Head of caudate nucleus (tissue), 42 donors: ENCODE measurements at places on chromosomes 4 and X.

- DNase-seq: no peak
Observed at GRCh38 chr4:66486068-66486467, 815.8 kb upstream of the EPHA5 start.

DNA sequence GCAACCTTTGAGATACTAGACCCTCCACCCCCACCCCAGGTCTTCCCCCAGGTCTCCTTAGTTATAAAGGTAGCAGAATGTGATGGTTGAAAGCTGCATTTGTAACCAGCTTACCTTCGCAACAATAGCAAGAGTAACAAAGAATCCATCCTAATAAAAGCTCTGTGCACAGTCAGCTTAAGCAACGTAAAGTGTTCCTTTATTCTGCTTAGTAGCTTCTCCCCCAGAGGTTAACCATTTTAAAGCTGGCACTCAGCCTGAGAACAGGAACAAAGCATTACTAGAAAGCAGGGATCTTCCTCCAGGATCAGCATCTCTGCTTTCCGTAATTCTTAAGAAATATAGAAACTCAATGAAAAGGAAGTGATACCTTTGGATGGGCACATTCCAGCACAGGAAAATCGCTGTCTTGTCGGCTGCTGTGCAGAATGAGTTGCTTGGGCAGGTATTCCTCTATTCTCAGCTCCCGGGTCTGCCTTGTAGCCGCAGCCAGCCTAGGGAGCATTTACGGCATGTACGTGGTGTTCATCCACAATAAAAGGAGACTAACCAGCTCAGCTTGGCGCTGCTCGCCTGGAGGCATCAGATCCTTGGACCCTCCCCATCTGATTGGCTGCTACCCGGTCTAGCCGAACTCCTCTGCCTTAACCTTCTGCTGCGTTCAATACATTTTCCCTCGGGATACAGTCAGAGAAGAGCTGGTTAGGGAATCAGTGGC lies 113.0 kb upstream of the TLR3 start:
- DNase-seq: peak; percentile 24

DNA sequence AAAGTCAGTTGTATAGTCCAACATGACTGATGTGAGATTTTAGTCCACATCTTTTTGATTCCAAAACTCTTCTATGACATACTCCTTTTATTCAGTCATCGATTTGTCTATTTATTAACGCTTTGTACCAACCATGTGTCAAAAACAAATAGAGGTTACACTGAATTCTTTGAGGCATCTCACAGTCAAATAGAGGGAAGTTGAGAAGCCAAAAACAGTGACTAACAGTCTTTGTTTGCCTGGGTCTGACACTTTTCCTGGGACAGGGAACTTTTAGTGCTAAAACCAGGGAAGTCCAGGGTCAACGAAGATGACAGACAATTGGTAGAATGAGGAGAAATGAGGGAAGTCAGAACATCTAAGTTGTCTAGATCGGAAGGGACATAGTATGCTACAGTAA lies 169.9 kb upstream of the HS3ST1 start:
- no peak for DNase-seq

DNA sequence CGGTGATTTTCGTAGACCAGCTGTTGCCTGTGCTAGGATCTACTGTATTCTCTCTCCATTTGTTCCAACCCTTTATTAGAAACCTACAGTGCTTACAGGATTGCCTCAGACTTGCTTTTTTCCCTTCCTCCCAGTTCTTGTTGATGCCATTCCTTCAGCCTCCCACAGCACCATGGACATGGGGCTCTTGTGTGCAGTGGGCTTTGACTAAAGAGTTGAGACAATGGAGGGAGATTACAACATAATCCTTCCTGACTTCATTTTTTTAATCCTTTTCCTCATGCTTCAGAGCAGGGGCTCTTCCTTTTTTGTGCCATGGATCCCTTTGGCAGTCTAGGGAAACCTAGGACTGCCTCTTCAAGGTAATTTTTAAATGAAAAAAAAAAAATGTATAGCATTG lies 92.1 kb downstream of the BMPR1B start:
- no peak for DNase-seq

- no peak for DNase-seq
Observed at GRCh38 chrX:111360839-111361238, 51.2 kb downstream of the DCX start.

- no peak for DNase-seq
Observed at GRCh38 chr4:22465349-22465748, 50.5 kb downstream of the ADGRA3 start.

DNA sequence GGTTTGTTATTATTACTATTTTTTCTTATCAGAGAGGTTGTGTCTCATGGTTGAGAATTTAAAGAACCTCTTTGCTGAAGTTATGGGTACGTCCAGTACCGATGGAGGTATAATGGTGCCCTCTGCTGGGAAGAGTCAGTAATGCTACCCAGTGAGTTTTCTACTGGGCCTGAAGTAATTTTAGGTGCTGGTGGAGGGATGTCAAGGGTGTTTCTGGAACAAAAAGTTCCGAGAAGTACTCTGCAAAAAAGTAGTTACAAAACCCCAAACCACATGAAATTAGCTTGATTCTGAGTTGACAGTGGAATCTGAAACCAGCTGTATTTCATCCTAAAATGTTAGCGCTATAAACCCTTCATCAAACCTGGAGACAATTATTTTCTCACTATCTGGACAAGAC lies 102.5 kb upstream of the MID1 start:
- peak; percentile 78 for DNase-seq

- no peak for DNase-seq
Observed at GRCh38 chr4:23837371-23837770, 52.5 kb downstream of the PPARGC1A start.

GRCh38 chrX:139971394-139971749 lies 6.1 kb upstream of the CXorf66 start:
- no peak for DNase-seq

GRCh38 chr4:154741131-154741665 lies 2.6 kb upstream of the LRAT start:
- no peak for DNase-seq

GRCh38 chrX:153468008-153468580 lies 2.3 kb downstream of the HAUS7 start:
- DNase-seq: no peak

- no peak for DNase-seq
Observed at GRCh38 chr4:25451676-25452075, 74.6 kb downstream of the ANAPC4 start.

GRCh38 chr4:89101256-89102161 lies 9.8 kb upstream of the TIGD2 start:
- DNase-seq: no peak

DNA sequence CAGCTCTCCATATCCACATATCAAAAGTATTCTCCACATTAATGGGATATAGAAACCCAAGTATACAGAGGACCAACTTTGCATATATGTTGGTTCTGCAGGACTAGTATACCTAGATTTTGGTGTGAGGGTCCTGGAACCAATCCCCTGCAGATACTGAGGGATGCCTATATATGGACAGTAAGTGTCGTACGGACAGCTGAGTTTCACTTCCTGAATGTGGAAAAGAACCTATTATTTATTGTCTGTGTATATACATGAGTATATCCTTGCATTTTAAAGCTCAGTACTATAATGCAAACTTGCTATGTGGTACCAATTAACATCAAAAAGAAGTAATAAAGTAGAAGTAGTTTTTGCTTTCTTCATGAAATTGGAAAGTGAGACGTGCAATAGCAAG lies 101.9 kb downstream of the FBXW7 start:
- DNase-seq: no peak

- no peak for DNase-seq
Observed at GRCh38 chr4:100306018-100306417, 115.8 kb upstream of the DDIT4L start.

- DNase-seq: no peak
Observed at GRCh38 chrX:99394456-99394855, 1015.6 kb downstream of the PCDH19 start.

GRCh38 chr4:24702281-24702680 lies 93.1 kb upstream of the SOD3 start:
- DNase-seq: no peak

GRCh38 chr4:83230928-83231327 lies 53.7 kb downstream of the COQ2 start:
- no peak for DNase-seq

- no peak for DNase-seq
Observed at GRCh38 chr4:98599617-98600205, 58.7 kb downstream of the TSPAN5 start.

GRCh38 chrX:132092439-132093065 lies 35.3 kb downstream of the FRMD7 start:
- peak; percentile 19 for DNase-seq

DNA sequence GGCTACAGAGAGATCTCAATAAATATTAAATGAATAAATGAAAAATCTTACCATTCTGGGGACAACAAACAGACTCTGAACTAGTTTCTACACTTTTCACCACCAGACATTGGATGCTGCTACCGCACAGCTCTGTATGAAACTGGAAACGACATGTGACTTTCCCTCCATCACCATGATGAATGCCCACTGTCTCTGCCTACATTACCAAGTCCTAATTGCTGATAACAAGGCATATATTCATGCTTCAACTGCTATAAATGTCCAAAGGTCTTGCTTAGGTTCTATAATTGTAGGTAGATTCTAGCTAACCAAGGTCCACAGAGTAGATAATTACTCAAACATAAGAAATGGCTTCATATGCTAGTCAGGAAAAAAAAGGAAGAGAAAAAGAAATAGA lies 399.4 kb upstream of the ADGRL3 start:
- DNase-seq: no peak

- no peak for DNase-seq
Observed at GRCh38 chrX:39874202-39874816, 223.4 kb downstream of the BCOR start.

- no peak for DNase-seq
Observed at GRCh38 chr4:123924536-123924935, 527.9 kb downstream of the SPRY1 start.

DNA sequence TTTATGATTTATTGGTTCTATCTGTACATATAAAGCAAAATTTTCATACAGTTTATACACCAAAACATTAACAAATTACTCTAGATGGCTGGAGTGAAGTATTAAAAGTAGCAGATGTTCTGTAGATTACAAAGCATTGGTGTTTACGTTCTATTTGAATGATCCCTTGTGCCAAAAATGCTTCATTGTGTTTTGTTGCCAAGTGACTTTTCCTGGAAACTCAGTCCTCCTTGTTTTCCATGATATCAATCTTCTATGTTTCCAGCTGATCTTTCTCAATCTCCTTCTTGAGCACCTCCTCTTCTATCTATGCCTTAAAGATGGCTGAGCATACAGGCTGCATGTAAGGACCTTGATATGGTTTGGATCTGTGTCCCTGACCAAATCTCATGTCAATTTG lies 263.6 kb upstream of the CTSO start:
- DNase-seq: no peak

DNA sequence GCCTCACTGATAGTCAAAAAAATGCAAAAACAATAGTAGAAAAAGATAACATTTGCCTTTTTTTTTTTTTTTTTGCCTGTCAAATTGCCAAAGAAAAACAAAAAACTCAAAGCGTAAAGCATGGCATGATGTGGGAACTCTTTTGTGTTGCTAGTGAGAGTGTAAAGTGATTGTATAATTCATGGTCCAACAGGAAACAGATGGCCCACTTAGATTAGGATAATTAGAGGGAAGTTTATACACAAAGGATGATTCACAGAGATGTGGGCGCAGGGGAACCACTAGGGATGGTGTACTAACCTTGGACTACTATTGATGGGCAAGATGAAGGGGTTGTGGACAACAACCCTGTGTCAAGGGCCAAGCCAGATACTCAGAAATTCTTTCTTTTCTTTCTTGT lies 16.4 kb downstream of the MCUB start:
- DNase-seq: no peak

- DNase-seq: no peak
Observed at GRCh38 chr4:32562010-32562409, 1841.8 kb downstream of the PCDH7 start.

- DNase-seq: no peak
Observed at GRCh38 chr4:154073107-154073822, 284.4 kb upstream of the SFRP2 start.

- DNase-seq: no peak
Observed at GRCh38 chr4:47974566-47974965, 41.9 kb downstream of the CNGA1 start.

DNA sequence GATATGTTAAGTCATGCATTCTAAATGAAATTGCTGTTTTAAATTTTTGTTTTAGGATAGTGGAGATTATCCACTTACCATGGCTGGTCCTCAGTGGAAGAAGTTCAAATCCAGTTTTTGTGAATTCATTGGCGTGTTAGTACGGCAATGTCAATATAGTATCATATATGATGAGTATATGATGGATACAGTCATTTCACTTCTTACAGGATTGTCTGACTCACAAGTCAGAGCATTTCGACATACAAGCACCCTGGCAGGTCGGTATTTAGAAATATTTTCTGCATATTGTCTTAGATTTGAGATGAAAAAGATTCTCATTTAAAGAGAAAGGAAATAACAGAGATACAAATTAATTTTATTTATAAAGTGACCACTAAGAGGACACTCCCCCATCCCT lies 83.6 kb downstream of the STAG2 start:
- DNase-seq: no peak

DNA sequence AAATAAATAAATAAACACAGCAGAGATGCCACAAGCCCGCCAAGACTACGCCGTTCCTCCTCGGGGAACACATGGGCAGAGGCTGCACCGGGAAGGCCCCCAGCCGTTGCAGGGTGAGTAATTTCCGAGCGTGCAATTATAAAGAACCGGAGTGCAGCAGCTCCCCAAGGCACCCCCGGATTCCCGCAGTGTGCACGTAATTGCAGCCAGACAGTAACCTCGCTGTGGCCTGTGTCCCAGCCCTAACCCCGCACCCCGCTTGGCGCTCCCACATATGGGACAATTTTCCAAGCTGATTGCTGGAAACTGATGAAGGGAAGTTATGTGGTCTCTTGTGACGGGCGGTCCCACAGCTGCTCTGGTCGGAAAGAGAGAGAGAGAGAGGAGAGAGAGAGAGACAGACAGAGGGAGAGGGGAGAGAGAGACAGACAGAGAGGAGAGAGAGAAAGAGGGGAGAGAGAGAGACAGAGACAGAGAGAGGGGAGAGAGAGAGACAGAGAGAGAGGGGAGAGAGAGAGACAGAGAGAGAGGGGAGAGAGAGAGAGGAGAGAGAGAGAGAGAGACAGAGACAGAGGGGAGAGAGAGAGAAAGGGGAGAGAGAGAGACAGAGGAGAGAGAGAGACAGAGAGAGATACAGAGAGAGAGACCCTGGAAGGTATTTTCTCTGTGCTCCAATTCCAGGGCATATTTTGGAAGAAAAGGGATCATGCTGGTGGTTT lies 275.4 kb downstream of the SHOX start:
- no peak for DNase-seq

GRCh38 chr4:15746110-15746509 lies 32.0 kb upstream of the CD38 start:
- no peak for DNase-seq

- DNase-seq: no peak
Observed at GRCh38 chr4:6308899-6309643, 39.4 kb downstream of the WFS1 start.

GRCh38 chr4:92231511-92231910 lies 72.3 kb upstream of the GRID2 start:
- no peak for DNase-seq

DNA sequence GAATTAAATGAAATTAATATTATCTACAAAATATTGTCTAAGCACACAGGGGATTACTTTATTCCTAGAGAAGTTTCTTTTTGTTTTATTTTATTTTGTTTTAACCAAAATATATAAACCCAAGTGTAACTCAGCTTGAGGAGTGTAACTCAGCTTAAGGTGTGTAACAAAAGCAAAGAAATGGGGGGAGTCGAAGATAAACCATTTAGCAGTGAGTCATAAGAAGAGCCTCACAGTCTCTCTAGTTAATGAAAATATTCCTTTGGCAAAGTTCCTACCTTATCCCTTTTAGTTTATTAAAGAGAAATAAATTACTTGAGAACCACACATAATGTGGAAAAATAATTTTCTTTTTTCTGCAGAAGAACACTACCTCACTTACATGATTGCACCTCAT lies 261.8 kb downstream of the KCTD8 start:
- no peak for DNase-seq
